Mammary microvascular endothelial cell (primary cell): ENCODE measurements at places on chromosomes 16 and 17. TPM values are rescaled to one million over a fixed set of nuclear protein-coding genes. Genes with fewer than 3 reads are reported as not detected.

Gene BRIP1
- total RNA-seq: 7.3 and 7.6 TPM in 2 replicates

Gene HOXB4
- total RNA-seq: 6.7 and 6.9 TPM in 2 replicates

Gene CDRT15
- not detected in 2 replicates for total RNA-seq

Gene SLFN13
- total RNA-seq: 3.6 and 6.2 TPM in 2 replicates

Gene CD300A
- total RNA-seq: not detected in 2 replicates

Gene STAT5A
- 12.4 and 16.0 TPM in 2 replicates for total RNA-seq

Gene SCGB1C2
- total RNA-seq: not detected in 2 replicates

Gene FBXO31
- total RNA-seq: 21.9 and 26.9 TPM in 2 replicates

Gene MYH1
- total RNA-seq: not detected in 2 replicates

Gene CNTD1
- total RNA-seq: not detected in 2 replicates

Gene FBXW10B
- total RNA-seq: 0.15 and 0.27 TPM in 2 replicates
